GM23338 (cell line): ENCODE measurements at places on chromosomes 12 and 14.

DNA sequence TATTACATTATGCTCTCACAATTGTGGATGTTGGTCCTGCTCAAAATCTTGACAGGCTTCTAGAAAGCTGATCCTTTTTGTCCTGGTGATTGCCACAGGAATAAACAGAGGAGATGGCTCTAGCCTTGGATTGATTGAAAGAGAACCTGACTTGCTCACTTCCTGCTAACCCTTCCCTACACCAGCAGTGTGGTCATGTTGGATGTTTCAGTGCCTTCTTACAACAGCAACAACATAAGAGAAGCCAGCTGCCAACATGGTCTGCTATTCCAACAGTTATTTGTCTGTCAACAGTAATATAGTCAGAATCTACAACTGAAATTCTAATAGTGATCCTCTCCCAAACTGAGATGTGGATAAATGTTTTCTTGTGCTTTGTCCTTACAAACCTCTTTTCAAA lies 311.6 kb upstream of the DIO2 start:
- no peak for DNase-seq

GRCh38 chr12:24750263-24750662 lies 198.6 kb downstream of the BCAT1 start:
- peak; percentile 33 for DNase-seq

GRCh38 chr12:12423367-12423766 lies 66.5 kb downstream of the BORCS5 start:
- no peak for DNase-seq

GRCh38 chr14:95248432-95248831 lies 71.3 kb downstream of the CLMN start:
- DNase-seq = no peak

DNA sequence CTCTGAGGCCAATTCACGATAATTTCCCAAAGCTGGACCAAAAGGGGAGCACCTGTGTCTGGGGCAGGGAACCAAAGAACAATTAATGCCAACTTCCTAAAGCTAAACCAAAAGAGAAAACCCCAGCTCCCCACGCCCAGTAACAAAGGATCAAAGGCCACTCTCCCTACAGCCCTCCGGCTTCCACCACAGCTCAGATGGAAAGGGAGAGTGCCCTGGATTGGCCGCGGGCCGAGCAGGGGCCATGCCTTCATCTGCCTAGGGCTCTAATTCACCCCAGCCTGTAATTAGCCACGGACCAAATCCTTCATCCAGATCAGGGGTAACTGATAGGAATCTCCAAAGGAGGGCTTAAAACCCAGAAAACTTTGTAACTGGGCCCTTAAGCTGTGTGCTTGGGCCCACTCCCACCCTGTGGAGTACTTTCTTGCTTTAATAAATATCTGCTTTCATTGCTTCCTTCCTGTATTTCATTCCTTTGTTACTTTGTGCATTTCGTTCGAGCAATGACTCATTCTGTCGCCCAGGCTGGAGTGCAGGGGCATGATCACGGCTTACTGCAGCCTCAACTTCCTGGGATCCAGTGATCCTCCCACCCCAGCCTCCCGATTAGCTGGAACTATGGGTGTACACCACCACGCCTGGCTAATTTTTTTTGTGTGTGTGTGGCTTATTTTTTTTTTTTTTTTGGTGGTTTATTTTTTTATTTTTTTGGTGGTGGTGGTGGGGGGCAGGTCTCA lies 65.5 kb upstream of the PPP4R3A start:
- no peak for DNase-seq

DNA sequence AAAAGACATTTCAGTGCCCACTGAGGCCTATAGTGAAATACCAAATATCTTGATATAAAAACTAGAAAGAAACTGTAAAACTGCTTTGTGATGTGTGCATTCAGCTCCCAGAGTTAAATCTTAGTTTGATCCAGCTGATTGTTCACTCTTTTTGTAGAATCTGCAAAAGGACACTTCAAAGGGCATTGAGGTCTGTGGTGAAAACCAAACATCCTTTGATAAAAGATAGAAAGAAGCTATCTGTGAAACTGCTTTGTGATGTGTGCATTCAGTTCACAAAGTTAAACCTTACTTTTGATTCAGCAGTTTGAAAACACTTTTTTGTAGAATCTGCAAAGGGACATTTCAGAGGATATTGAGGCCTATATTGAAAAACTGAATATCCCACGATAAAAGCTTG lies 290.7 kb upstream of the ALG10B start:
- DNase-seq = no peak

- no peak for DNase-seq
These were observed 10.8 kb downstream of the HIP1R start for GRCh38 chr12:122845865-122846621.

GRCh38 chr14:57833323-57833722 lies 32.6 kb downstream of the SLC35F4 start:
- DNase-seq = no peak

DNA sequence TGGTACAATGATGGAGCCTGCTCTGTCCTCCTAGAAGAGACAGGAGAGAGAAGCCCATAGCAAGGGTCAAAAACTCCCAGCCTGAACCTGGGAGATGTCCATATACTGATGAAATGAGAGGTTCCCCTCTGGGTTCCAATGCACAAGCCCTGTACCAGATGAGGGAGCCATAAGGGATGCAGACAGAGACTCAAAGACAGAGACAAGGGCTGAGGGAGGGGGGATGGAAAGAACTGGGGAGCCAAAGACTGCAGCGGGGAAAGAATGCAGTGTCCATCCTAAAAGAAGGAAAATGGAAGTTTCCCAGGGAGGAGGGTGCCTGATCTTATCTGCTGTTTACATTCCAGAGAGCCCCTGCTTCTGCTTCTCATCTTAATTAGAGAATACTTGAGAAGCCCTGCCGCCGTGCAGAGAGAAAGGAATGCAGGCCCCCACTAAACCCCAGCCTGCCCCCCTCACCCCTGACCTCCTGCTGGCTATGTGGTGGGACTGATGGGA lies 27.7 kb downstream of the KRT18 start:
- peak; percentile 43 for DNase-seq

GRCh38 chr12:70849265-70849960 lies 71.1 kb downstream of the PTPRR start:
- peak; percentile 46 for DNase-seq

DNA sequence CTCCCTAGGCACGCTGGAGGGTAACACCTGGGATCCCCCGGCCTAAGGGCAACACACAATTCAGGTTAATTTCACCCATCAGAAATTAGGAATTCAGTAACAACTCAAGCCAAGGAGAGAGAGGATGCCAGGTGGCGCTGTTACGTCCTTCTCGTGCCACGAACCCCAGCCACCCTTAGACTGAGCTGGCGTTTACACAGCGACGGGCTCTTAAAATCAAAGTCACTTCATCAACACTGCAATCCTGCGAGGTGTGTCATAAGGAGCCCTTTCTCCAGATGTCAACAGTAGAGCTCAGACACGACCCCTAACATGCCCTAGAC lies 110.6 kb upstream of the TMEM132D start:
- DNase-seq = peak; percentile 56

DNA sequence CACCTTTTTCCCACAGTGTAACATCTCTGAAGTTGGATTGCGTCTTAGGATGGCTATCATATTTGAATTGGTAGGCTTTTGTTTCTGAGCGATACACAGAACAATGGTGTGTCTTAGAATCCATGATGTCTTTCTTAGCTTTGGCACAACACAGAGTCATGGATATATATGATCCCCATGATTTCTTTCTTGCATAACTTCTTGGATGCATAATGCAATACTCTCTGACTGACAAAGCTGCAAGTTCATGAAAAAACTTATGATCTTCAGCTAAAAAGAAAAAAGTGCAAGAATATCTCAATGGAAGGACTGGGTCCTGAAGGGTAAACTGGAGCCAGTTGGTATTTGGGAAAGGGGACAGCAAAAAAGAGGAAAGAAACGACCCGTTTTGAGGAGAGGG lies 48.1 kb downstream of the VWF start:
- DNase-seq = no peak

GRCh38 chr12:52258335-52258901 lies 16.0 kb upstream of the KRT86 start:
- DNase-seq = peak; percentile 75

DNA sequence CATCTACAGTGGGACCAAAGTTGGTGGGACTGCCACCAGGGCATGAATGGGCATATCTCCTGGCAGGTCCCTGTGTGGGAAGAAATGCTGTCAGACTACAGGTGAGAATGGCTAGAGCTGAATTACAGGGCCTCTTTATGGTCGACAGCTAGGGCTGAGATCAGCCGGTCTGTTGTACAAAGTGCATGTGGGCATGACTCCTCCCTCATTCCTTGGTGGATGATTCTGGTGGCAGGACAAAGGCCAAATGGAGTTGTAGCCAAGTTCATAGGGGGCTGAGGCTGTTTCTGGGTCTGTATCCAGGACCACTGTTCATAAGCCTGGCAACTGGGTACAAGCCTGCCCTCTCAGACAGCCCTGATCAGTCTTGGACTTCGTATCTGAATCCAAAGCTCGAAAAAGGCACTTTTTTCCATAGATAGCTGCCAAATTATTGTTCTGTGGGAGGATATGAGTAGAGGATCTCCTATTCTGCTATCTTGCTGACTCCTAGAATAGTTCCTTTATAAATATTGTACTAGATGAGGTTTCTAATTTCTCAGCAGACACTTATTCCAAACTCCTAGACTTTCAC lies 460.8 kb downstream of the TMEM117 start:
- no peak for DNase-seq

- DNase-seq = no peak
These were observed 76.5 kb upstream of the DHRS4 start for GRCh38 chr14:23877111-23877510.

DNA sequence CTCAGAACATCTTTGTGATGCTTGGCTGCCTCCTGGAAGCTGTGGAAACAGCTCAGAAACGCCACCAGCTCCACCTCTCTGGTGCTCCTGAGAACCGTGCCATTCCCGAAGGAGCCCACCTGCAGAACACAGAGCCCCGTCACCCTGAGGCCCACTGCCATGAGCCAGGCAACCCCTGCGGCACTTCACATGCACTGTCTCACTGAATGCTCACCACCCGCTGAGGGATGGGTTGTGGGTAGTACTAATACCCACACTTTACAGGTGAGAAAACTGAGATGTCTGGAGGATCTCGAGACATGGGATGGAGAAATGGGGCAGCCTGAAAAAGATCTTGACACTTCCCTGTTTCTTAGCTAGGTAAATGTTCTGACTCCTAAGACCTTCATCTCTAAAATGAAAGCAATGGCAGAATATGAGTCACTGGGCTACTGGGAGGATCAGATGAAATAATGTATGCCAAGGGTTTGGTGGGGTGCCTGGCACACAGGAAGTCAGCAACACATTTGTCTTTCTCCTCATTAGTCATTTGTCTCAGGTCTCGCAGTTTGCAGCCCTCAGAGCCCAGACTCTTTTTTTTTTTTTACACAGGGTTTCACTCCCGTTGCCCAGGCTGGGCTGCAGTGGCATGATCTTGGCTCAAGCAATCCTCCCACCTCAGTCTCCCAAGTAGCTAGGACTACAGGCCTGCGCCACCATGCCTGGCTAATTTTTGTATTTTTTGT lies 5.3 kb downstream of the OASL start:
- DNase-seq = no peak

DNA sequence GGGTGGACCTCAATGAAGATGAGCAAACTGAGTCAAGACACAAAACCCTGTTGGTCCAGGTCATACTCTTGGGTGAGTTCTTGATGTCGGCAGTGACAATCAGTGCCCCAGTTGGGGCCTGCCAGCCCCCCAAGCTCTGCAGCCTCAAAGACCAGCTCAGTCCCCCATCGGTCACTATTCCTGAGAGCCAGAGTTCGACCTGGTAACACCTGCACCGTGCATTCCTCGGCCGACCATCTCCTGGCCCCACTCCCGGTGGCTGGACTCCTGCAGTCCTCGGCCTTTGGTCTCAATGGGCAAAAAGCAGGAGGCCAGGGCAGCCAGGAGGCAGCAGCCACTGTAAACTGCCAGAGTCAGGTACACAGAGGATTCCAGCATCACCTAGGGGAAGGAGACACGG lies 32.5 kb downstream of the DAO start:
- DNase-seq = no peak

DNA sequence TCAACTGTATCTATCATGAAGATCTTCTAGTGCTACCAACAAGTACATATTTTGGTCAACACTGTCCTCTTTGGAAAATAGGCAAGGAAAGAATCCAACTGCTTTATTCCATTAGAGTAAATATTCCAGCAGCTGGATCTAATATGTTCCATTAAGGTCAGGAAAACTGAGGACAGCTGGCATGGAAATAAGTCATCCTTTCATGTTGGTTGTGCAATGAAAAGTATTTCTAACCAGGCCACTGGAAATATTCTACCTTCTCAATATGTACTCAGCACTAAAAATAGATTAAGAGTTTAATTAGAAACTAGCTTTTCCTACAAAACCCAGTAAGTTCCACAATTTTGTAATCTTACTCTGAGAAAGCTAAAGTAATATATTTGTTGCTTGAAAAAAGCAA lies 19.6 kb downstream of the HIGD1C start:
- no peak for DNase-seq

- no peak for DNase-seq
These were observed 224.9 kb downstream of the FBXL14 start for GRCh38 chr12:1369460-1369859.

GRCh38 chr12:124804011-124804621 lies 59.5 kb downstream of the SCARB1 start:
- DNase-seq = peak; percentile 51

GRCh38 chr14:98960617-98961013 lies 311.4 kb downstream of the BCL11B start:
- no peak for DNase-seq

GRCh38 chr12:61272441-61272840 lies 987.8 kb upstream of the USP15 start:
- DNase-seq = no peak

DNA sequence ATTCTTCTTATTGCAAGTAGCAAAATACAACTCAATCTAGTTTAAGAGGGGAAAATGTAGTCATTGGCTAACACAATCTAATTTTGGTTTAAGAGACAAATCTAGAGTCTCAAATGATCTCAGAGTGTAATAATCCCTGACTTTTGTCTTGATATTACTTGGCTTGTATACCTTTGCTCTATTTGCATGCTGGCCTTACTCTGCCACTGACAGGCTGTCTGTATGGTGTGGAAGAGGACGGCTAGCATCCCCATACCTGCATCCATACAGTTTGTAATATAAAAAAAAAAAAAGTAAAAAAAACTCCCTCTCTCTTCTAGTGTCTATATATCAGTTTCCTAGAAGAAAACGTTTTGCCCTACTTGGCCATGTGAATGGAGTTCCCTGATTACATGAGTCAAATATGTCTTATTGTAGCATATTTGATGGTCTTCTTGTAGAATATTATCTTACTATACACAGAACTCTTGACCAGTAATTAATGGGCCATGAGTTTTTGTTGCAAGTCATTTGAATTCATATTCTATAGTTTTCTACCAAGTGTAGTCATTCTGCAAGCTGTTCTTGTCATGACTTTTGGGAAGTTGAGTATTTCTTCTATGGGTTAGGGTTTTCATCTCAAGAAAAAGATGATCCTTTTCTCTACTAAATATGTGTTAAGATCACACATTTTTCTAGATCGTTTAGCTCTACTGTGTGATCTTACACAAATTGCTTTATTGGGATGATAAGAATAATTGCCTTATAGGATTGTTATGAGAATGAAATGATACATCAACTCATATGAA lies 8.2 kb downstream of the HIF1A start:
- DNase-seq = no peak
